ENCODE measurements at places on chromosomes 3 and 15.

DNA sequence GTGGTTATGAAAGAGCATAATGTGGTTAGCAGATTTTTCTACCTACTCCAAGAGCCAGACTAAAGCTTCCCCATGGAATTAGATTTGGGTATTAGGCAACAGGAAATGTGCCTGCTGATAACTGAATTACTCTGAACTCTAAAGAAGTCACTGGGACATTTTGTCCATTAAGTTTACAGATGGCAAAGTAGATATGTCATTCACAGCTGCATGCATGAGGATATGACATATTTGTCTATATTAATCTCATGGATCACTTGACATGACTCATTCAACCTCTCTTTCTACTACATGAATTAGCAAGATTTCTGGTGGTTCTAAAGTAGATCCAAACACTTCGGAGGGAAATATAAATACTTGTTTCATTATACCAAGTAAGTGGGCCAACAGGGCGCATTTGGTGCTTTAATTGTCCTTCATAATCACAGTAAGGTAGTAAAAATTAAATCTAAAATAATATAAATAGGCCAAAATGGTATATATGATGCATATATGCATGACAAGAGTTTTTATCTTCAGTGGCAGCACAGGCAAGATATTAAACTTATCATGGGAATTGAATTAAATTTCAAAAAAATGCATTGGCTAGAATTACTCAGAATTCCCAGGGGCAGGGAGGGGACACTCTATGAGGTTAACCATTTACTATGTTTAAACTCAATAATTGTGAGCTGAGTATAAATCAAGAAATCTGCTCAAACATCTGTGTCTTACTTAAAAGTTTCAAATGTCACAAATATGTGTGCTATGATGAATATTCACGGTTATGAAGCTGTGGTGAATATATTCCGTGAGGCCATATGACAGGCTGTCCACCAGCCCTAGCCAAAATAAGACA lies 365.3 kb upstream of the KCNMB2 start:
- DNase-seq: no peak

DNA sequence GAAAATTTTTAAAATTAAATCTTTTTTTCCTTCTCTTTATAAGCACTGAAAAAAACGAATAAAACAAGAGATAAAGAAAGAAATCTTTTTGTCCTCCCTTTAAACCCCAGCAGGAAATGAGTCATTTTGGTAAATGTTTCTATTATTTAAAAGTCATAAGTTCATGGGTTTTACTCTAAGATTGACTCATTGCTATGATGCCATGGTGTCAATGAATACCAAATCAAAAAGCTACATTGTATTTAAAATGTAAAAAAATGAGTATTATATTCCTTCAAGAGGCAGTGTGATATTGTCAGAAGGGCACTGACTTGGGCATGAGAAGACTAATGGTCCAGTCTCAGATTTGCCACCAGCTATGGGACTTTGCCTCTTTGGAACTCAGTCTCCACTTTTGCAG lies 303.4 kb upstream of the DNAJC19 start:
- no peak for DNase-seq

DNA sequence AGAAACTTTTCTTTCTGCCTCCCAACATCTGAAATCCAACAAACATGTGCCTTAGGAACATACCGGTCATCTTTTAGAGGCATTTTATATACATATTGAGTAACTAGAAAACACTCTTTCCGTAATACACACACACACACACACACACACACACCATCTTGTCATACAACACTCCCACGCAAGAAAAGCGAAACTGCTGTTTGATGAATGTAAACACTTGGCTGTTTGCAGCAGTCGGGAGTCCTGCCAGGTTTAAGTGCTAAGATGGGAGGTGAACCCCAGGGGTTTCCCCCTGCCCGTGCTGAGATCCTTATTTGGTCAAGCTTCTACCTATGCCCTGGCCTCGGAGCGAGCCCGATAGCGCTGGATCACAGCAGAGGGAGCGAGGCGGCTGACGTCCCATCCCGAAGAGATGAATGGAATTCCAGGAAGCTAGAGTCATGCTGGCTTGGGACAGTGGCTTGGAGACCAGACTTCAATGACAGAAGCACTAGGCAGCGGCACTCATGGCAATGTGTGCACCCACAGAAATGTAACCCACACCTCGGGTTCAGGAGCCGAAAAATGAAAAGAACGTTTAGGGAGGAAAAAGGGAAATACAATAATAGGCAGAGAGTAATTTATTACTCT lies 1.3 kb upstream of the THBS1 start:
- no peak for DNase-seq

DNA sequence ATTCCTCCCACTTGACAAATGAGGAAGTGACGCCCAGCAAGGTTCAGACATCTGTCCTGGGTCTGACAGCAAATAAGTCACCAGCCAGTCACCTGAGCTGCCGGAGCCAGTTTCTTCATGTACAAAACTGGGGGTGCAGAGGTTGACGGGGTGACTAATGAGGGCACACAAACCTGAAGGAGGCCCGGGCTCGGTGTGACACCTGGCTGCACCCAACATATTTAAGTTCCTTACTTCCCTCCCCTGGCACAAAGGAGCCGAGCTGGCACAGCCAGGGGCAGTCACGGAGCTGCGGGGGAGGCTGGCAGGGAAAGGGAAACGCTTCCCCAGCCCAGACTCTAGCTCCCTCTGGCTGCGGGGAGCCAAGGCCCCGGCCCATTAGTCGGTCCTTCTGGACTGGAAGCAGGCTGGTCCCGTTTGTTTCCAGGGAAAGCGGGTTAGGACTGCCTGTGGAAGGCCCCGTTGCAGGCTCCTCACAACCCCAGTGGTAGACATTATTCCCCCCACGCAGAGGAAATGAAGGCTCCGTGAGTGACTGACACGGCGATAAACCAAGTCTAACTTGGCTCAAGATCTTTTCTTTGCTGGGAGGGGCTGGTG lies 2.3 kb downstream of the FBXL22 start:
- DNase-seq: peak; percentile 23

All from stimulated activated CD4-positive, alpha-beta T cell treated with anti-CD3 and anti-CD28 coated beads, Interleukin-1b, Interleukin-23, amount 100 ng/mL, for 4 hours (primary cell).